ENCODE measurements at places on chromosomes 2 and 18.

GRCh38 chr2:46302005-46302695 lies 4.9 kb downstream of the EPAS1 start:
- DNase-seq = no peak

DNA sequence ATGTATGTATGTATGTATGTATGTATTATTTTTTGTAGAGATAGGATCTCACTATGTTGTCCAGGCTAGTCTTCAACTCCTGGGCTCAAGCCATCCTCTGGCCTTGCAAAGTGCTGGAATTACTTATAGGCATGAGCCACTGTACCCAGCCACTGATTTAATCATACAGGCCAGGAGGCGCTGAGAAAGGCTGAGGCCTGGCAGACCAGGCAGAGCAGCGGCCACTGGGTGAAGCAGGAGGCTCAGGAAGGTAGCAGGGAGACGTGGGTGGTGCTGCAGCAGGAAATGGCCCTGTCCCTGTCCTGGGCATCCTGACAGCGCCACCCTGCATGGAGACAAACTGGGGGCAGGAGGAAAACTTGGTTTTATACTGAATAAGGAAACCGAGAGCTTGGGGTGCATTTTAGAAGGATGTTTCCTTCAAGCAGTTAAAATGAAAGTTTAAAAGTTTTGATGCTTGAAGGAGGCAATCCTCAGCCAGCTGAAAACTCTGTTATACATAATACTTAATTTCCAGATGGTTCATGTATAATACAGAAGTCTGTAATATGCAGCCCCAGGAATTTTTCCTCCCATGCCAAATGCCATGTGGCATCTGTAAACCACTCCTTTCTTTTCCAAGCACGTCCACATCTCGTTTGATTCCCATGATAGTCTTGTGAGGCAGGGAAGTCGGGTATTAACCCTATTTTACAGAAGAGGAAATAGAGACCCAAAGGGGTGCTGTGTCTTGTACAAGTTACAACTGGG lies 182.4 kb downstream of the CELF4 start:
- DNase-seq = no peak

DNA sequence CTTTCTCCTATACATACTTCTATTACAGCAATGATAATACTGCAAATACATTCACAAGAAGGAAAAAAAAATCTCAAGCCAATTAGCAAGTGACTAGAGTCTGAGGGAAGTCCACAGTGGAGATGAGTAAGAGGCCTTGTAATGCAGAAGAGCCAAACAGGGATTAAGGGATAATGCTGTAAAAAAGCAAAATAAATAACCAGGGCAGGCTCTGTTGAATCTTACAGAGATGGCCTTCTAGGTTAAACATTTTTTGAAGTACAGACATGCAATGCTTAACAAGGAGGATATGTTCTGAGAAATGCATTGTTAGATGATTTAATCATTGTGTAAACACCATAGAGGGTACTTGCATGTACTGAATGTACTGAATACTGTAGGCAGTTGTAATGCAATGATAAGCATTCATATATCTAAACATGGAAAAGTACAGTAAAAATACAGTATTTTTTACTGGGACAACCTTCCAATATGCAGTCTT lies 122.1 kb upstream of the RMDN2 start:
- DNase-seq = peak; percentile 91

- no peak for DNase-seq
Observed at GRCh38 chr2:195508139-195508455, 148.9 kb upstream of the SLC39A10 start.

DNA sequence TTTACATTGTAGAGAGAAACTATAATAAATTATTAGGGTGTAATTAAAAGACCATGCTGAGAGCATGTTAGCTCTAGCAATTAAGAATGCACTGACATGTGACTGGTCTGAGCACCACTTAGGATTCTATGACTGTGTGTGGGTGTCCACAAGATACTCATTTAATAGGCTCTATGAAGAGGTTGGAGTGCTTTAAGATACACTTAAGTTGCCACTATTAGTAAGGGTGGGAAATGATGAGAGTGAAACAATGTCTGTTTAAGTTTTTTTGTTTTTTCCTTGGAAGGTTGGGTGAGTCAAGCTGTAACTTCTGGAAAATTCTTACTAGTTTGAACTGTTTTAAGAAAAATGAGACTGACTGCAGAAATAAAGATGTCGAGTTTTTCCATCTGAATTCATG lies 1.8 kb upstream of the FAP start:
- peak; percentile 49 for DNase-seq

GRCh38 chr2:157466764-157467163 lies 22.9 kb upstream of the CYTIP start:
- no peak for DNase-seq

DNA sequence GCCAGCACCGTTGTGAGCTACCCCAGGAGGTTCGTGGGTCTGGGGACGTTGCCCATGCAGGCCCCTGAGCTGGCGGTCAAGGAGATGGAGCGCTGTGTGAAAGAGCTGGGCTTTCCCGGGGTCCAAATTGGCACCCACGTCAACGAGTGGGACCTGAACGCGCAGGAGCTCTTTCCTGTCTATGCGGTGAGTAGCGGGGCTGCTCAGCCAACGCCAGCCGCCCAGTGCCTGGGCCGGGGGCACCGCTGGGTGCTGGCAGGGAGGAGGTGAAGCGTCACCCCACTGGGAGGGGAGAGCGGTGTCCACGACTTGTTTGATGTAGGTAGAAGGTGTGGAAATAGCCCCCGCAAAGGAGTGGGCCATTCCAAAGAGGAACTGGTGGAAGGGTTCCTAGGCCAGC lies 25.0 kb downstream of the ACMSD start:
- DNase-seq = no peak

- DNase-seq = no peak
Observed at GRCh38 chr18:49494660-49495059, 7.6 kb upstream of the C18orf32 start.

DNA sequence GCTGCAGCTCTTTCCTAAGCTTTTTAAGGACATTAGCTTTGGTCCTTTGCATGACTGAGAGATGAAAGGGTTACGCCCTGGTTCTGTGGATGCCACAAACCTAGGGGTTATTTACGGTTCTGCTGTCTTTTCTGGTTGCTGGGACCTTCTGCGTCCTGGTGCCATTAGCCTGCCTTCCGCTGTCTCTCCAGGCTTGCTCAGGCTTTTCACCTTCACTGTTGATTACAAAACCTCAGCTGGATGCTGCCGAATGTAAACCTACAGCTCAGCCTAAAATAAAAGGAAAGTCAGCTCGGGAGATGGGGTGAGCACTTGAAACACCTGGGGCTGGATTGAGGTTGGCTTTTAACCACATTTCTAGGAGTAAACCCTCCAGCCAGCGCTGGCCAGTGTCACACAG lies 130.9 kb upstream of the ARHGAP28 start:
- no peak for DNase-seq
